ENCODE measurements at places on chromosomes 16 and 17. TPM values are rescaled to one million over a fixed set of nuclear protein-coding genes. Genes with fewer than 3 reads are reported as not detected.

Gene CLEC3A
- total RNA-seq: not detected

Gene PDILT
- not detected for total RNA-seq

Gene ADAD2
- total RNA-seq: 0.14 TPM

Gene MYH2
- 0.41 TPM for total RNA-seq

GRCh38 chr16:576197-576822 lies 6.5 kb downstream of the PIGQ start:
- DNase-seq: no peak

GRCh38 chr17:62827746-62828485 lies 19.8 kb upstream of the MARCHF10 start:
- DNase-seq: no peak

DNA sequence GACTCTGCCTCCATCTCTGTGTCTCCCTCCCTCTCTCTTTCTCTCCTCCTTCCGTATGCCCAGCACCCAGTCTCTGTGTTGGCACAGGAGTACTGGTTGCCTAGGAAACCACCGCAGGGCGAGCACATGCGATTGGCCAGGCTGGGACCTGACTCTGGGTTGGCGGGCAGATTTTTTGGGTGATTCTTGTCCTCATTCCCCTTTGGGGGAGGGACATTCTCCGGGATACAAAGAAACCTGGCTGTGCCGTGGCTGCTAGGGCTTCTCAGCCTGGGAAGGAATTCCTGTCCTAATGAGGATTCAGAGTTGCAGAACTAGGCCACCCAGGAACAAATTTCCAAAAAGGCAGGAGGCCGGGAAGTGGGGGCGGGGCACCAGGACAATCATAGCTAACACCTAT lies 168.9 kb downstream of the SHISA9 start:
- DNase-seq: peak; percentile 4
